ENCODE measurements at places on chromosomes 16 and 17.

DNA sequence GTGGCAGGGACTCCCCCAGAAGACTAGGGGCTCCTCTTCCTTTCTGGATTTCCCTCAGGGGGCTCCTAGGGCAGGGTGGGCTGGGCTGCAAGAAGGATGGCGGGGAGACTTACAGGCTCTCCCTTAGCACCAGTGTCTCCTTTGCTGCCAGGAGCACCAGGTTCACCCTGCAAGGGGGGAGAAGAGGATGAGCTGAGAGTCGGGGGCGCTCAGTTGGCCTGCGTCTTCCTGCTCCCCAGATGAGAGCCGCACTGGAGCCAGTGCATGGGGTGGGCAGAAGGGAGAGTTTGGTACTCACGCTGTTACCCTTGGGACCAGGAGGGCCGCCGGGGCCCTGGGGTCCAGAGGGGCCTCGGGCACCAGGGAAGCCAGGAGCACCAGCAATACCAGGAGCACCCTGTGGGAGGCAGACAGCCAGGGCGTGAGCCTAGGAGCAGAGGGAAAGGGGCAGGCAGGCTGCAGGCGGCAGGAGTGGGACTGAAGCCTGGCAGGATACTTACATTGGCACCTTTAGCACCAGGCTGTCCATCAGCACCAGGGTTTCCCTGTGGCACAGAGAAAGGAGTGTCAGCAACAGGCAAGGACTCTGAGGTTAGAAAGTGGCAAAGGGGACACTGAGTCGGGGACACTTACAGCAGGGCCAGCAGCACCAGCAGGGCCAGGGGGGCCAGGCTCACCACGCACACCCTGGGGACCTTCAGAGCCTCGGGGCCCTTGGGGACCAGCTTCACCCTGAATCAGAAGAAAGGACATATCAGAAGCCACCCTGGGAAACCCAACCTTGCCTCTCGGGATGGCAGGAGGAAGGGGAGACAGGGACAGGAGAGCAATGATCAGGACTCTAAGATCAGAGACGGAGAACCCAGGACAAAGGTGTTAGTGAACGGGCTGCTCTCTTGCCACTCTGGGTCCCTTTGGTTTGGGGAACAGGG lies 6.2 kb downstream of the COL1A1 start:
- DNase-seq = no peak

DNA sequence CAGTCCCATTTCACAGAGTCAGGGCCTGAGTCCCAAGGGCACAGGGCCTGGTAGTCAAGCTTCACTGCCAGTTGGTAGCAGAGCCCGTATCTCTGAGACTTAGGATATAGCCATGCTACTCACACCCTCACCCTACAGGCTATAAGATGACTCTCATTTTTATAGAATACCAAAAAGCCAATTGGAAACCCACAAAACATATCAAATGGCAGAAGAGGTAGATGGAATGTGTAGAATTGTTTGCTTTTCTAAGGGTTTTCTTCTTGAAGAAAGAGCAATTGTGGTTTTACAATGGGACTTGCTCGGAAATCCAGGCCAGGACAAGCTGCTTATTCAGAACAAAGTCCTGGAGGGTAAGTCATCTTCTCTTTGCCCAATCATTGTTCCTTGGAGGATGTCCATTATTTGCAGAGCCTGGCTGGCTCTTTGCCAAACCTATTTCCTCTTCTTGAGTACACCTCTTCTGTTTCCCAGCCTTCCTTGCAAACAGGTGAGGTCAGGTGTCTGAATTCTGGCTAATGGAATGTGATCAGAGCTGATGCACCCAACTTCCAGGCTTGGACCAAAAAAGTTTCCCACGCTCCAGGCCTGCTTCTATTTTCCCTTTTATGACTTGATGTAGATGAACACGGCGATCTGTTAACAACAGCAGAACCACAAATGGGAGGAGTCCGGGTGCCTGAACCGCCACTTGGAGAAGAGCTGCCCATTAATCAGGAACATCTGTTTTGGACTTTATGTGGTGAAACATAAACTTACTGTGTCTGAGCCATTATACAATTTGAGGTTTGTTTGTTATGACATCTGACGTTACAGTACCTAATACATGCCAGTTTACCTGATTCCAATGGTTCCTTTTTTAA lies 16.9 kb upstream of the CCL22 start:
- no peak for DNase-seq

DNA sequence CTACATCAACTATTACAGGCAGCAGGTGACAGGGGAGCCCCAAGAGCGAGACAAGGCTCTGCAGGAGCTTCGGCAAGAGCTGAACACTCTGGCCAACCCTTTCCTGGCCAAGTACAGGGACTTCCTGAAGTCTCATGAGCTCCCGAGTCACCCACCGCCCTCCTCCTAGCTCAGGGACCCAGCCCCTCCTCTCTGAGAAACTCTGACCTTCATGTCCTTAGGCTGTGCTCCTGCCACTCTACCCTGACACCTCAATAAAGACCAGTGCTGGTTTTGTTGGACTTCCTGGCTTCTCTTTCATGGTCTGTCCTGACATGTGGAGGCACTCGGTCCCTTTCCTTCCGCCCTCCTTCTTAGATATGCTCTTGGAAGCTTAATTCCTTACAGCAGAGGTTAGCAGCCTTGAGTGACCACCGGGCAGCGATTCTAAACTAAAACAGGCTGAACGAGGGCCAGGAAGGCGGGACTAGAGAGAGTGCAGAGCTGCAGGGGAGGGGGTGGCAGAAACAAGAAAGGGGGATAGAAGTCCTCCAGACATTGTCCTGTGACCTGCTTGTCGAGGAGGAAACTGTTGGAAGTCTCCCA lies 915 bp downstream of the AHSP start:
- no peak for DNase-seq

DNA sequence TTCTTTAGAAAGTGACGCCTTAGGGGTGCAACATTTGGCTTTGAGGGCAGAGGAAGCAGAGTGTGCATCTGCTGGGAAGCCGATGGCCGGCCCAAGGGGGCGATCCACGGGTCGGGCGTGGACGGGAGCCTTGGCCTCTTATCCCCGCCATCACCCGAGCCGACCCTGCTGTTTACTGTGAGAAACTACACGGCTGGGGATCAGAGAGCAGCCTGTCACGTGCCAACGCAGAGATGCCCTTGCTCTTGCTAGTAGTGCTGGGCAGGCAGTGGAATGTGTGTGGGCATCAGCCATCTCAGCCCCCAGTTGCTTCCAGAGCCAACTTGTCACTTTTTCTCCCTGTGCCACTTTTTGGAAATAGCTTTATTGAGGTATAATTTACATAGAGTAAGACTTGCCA lies 26.7 kb upstream of the ITGB4 start:
- no peak for DNase-seq

DNA sequence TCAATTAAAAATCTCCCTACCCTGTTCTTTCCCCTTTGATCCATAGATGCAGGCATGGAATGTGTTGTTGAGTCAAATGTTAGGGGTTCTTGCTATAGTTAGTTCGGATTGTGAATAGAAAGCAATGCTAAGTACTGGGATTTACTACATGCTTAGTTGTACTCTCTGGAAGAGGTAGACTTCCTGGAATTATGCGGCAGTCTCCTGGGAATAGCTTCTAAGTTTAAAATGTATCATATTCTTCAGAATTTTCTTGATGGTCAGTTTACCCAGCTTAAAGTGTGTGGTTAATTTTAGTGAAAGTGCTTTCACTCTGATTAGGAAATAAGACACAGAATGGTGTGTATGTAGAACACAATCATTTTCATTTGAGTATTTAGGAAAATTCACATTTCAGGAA lies 3.5 kb downstream of the CLTC start:
- DNase-seq = no peak

DNA sequence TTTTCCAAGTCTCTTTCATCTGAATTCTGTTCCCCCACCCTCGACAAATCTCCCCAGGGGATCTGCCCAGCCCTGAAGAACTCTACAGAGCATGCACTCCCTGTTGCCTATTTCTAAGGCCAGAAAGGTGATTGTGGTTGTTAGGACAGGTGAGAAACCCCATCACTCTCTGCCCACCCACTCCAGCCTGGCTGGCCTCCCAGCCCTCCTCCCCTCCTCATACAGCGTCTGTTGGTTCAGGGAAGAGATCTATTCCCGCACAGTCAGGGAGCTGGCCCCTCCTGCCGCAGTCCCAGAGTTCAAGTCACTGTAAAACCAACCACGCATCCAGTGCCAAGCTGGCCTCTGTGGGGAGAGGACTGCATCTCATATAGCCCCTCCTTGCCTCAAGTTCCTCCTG lies 98.7 kb downstream of the KCNJ12 start:
- DNase-seq = no peak

GRCh38 chr16:839643-840408 lies 39.3 kb upstream of the GNG13 start:
- DNase-seq = no peak

DNA sequence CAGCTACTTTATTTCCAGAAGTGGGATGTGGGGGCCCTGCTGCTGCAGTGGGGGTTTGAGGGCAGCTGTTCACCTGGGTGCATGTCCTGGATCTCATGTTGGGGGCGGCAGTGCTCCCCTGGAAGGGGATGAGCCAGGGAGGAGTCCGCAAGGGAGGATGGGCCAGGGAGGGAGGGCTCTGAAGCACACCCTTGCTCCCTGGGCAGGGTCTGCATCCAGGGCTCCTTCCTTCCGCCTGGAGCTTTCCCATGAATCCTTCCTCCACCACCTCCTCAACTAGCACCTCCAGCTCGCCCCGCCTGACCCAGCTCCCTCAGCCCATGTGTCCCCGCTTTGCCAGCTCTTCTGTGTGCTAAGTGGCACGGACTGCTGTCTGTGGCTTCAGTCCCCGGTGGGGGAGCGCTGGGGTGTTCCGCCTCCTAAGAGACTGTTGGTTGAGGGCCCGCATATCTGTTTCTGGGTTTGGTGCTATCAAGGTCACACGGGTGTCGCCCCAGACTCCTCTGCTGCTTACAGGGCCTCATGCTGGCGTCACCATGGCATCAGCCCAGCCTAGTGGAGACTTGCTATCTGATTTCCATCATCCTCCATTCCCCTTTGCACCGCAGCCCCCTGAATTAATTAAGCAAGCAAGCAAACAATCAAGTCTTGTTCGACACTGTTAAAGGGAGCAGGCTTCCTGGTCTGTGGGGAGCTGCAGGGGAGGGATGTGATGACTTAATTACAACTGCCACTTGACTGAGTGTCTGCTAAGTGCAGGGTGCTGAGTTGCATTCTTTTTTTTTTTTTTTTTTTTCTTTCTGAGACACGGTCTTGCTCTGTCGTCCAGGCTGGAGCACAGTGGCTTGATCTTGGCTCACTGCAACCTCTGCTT lies 71.8 kb downstream of the PRKCA start:
- DNase-seq = no peak

GRCh38 chr17:7886227-7887037 lies 2.2 kb upstream of the CHD3 start:
- no peak for DNase-seq

DNA sequence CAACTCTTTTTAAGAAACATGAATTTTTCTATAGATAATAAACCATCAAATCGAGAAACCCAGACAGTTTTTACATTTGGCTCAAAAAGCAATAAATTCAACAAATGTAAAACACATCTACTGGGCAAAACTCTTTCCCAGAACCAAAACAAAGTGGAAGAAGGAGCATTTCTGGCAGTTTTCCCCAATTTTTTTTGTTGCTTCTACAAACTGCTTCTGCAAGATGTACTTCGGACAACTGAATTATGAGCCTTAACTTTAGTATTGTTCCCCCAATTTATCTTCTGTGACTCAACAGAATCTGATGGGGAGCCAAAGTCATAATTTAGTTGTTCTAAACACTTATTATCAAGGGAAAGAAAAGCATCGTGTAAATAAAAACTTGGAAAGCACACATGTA lies 1047.2 kb downstream of the CDH11 start:
- no peak for DNase-seq

GRCh38 chr17:60333628-60334031 lies 58.3 kb downstream of the USP32 start:
- no peak for DNase-seq

GRCh38 chr16:83849421-83849820 lies 41.6 kb downstream of the HSBP1 start:
- DNase-seq = no peak

GRCh38 chr17:29214215-29215146 lies 32.2 kb upstream of the CRYBA1 start:
- DNase-seq = no peak

DNA sequence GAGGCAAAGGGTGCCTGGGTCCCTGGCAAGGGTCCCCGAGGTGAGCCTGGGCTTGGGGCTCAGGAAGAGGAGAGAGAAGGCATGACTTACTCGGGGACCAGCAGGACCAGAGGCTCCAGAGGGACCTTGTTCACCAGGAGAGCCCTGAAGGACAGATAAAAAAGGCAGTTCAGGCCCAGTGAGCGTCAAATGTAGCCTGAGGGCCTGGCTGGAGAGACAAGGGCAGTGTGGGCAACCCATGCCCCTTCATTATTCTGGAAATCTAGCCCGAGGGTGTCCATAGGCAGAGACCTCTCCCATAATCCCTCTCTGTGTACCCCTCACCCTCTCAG lies 14.1 kb downstream of the COL1A1 start:
- no peak for DNase-seq

GRCh38 chr17:28145348-28145747 lies 102.9 kb downstream of the NLK start:
- no peak for DNase-seq

GRCh38 chr16:49486400-49486799 lies 112.8 kb downstream of the C16orf78 start:
- DNase-seq = no peak

GRCh38 chr16:4612977-4613635 lies 1.6 kb downstream of the UBALD1 start:
- no peak for DNase-seq

GRCh38 chr17:80671039-80671824 lies 126.6 kb downstream of the RPTOR start:
- DNase-seq = no peak

DNA sequence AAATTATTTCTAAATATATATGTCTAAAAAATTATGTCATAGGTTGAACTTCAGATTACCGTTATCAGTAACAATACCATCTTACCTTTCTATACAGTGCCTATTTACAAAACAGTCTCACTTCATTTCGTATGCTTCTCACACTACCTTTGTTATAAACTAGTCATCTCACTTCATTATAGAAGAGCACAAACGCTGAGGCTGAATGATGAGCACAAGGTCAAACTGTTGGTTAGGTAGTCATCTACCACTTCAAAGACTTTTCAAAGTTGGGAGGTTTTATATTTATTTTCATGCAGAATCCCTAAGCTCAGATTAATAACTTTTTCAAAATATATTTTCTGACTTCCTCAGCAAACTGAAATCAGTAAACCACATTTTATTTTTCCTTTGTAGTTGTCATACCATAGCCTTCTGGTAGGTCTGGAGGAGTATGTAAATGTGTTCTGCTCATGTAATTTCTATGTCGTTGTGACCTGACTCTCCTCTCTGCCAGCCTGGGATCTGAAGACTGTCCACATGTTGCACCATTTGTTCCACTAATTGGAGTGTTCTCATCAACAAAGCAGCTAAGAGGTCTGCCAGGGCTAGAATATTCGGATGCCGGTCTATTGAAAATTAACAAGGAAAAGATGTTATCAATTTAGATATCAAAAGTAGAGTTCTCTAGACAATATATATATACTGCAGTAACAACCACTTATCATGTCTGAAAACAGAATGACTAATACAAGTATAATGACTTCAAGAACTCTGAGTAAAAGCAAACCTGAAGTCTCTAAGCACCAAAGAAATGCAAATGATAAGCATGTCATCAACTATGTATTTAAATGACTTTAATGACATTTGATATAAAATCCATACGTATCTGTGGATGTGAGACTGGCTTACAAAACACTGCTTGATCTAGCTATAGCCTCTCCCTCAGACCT lies 73.9 kb downstream of the CEP95 start:
- DNase-seq = no peak
